ENCODE measurements at places on chromosomes 3 and 15.
A peak's percentile ranks its signal among the peaks of the same experiment; 100 is the strongest.

DNA sequence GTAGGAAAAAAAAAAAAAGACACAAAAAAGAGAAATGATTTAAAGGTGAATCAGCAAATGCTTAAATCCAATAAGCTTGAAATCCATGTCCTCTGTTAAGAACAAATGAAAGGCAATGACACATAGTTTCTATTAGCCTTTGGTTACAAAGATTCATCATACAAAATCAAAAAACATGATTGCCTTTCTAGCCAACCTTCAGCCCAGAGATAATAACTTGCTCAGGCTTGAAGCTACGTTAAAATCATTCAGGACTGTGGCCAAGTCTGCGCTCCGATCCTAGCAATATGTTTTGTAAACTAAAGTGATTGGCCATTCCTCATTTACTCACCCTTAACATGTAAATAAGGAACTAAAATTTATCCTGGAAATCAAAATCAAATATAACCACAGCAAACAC lies 556.7 kb downstream of the FGF12 start:
- H3K27ac ChIP-seq: no peak overlapping the region
- DNase-seq: no peak
- H3K36me3 ChIP-seq: no peaks in the 10 kb centered on the region
- H3K4me3 ChIP-seq: no peak overlapping the region
- H3K27me3 ChIP-seq: no peaks in the 10 kb centered on the region
- H3K4me1 ChIP-seq: no peaks in the 10 kb centered on the region

DNA sequence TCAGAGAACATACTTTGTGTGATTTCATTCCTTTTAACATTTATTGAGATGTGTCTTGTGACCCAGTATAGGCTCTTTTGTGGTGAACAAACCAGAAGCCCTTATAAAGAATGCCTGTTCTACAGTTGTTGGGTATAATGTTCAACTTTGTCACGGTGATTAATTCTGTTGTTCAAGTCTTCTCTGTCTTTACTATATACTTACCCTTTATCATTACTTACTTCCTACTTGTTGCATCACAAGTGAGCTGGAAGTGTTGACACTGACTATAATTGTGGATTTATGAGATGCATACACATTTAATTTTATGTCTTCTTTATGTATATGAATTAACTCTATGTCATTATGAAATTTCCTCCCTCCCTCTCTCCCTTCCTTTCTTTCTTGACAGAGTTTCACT lies 59.7 kb upstream of the TBL1XR1 start:
- no peak overlapping the region for H3K27ac ChIP-seq
- H3K4me3 ChIP-seq: no peak overlapping the region
- no peaks in the 10 kb centered on the region for H3K36me3 ChIP-seq

DNA sequence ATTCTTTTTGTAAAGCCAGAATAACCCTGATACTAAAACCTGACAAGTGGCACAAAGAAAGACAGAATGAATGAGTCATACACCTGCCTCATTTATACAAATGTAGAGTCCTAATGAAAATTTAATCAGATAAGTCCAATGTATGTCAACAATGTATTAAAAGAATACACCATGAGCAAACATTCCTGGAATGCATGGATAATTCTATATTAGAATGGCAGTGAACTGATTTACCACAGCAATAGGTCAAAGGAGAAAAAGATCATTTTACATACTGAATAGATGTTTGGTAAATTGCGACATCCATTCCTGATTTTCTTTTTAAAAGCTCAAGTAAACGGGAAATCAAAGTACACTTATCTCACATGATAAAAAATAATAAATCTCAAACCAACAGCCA lies 11.2 kb upstream of the LOXL1 start:
- H3K27ac ChIP-seq: no peak overlapping the region
- peaks cover 5% of the 10 kb centered on the region for H3K27me3 ChIP-seq
- no peaks in the 10 kb centered on the region for H3K4me1 ChIP-seq
- no peak overlapping the region for H3K4me3 ChIP-seq
- H3K36me3 ChIP-seq: no peaks in the 10 kb centered on the region

DNA sequence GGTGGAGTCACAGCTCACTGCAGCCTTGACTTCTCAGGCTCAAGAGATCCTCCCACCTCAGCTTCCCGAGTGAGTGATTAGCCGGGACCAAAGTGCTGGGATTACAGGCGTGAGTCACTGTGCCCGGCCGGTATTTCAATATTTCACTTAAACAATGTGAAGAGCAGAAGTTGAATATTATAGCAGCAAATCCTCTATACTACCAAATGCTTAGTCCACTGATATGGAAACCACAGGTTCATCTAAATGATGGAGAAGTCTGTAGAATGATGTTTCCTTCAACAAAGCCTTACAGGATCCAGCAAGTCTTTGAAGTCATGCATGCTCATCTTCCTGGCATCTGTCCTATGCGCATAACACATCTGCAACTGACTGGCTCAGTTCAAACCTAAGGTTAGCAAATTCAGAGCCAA lies 20.3 kb upstream of the UACA start:
- no peak overlapping the region for H3K27ac ChIP-seq
- H3K4me3 ChIP-seq: no peak overlapping the region
- DNase-seq: no peak
- H3K27me3 ChIP-seq: no peaks in the 10 kb centered on the region
- H3K36me3 ChIP-seq: no peaks in the 10 kb centered on the region

DNA sequence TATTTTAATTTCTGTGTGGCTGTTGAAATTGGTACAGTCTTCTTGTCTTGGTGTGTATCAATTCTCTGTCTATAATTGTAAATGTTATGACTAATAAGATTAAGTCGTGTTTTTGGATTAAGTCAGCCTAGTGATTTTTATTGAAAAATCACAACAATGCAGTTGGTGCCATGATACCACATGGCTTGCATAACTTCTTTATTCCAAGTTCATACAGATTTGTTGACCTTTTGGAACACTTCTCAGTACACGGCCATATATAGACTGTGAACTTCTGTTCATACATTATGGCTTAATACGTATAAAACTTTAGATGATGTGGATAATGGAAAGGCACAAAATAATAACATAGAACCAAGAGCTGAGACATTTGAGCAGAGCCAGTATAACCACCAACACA lies 121.2 kb upstream of the NAALADL2 start:
- no peak overlapping the region for H3K27ac ChIP-seq
- no peak overlapping the region for H3K4me3 ChIP-seq
- H3K36me3 ChIP-seq: no peaks in the 10 kb centered on the region
- H3K27me3 ChIP-seq: no peaks in the 10 kb centered on the region
- no peak for DNase-seq

DNA sequence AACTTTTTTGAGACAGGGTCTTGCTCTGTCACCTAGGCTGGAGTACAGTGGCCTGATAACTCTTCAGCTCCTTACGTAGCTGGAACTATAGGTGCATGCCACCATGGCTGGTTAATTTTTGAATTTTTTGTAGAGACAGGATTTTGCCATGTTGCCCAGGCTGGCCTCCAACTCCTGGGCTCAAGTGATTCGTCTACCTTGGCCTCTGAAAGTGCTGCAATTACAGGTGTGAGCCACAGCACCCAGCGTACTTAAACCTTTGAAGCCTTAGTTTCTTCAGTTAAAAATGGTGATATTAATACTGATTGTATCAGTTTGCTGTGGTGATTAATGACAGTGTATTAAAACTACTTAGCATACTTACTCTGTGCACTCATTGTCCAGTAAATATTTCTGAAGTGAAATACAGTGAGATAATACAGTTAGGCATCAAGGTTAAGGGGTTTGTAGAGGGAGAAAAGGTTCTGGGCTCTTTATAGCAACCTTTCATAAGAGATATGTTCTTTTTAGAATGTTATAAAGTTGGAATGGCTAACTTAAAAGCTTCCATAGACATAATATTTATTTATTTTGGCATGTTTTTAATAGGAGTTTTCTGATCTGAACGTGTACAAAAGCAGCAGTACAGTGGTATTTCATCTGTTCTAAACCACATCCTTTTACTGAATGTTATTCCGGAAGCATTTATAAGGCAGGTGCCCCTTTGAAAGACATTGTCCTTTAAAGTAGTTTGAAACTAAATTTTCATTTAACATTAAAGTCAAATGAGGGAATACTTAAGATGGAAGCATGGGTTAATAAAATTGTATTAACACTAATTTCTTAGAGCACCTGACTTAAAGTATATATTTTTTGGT lies 23.6 kb downstream of the NCK1 start:
- peak overlapping the region; percentile 42 for H3K4me3 ChIP-seq
- H3K36me3 ChIP-seq: 0 out of 2 replicates have a peak, but pooled peaks cover 3% of the 10 kb centered on the region
- no peaks in the 10 kb centered on the region for H3K27me3 ChIP-seq
- H3K27ac ChIP-seq: peak overlapping the region; percentile 97
- DNase-seq: peak; percentile 46

DNA sequence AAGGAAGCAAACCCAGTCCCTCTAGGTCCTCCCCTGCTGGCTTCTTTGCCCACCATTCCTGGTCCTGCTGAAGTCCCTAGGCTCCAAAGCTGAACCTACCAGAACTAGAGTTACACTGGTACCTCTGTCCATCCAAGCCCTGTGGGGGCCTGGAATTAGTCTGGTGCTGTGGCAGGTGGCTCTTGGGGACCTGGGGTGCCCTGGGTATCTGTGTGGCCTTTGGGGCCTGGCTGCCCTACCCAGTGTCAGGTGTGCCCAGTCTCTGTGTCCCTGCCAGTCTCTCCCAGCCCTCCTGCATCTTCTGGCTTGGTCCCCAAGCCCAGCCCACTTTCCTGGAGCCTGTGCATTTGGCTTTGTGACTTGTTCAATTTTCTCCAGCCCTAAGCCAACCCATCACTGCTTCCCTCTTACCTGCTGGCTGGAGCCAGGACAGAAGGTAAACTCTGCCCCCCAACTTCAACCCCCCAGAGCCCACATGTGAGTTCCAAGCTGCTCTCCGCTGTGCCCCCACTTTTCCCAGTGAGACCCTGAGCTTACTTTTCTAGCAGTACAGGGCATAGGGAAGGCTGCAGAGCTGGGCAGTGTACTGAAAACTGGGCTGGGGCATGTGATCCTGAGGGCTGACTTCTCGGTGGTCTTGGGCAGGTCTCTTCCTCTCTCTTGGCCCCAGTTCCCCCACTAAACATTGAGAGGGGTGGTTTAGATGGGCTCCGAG lies 28.3 kb upstream of the HHATL start:
- H3K27ac ChIP-seq: no peak overlapping the region
- no peak for DNase-seq
- H3K4me1 ChIP-seq: no peaks in the 10 kb centered on the region
- H3K27me3 ChIP-seq: peaks cover 3% of the 10 kb centered on the region
- H3K4me3 ChIP-seq: no peak overlapping the region

DNA sequence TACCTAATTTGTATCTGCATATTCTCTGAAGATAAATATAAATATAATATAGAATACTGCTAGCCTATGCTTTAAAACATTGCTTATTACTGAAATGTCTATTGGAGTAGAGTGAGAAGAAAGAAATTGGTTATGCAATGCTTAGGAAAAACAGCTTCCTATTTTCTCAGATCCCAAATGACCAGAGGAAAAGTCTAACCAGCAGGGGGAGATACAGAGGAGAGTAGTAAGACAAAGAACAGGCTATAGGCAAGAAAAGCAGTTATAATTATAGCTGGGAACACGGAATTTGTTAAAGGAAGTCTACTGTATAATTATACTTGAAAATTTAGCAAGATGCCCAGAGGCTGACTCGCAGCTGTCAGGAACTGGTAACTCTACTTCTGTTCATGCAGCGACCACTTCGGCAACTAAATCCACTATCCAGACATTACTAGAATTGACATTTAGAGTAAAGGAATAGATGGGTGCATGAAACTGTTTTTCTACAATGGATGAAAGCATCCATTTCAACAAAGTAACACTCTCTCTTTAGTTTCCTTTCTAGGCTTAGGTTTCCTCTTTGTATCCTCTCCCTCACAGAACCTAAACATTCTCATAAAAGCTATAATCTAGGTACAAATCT lies 97.2 kb downstream of the TBC1D5 start:
- no peaks in the 10 kb centered on the region for H3K27me3 ChIP-seq
- no peak overlapping the region for H3K27ac ChIP-seq
- no peaks in the 10 kb centered on the region for H3K4me1 ChIP-seq
- H3K36me3 ChIP-seq: no peaks in the 10 kb centered on the region

DNA sequence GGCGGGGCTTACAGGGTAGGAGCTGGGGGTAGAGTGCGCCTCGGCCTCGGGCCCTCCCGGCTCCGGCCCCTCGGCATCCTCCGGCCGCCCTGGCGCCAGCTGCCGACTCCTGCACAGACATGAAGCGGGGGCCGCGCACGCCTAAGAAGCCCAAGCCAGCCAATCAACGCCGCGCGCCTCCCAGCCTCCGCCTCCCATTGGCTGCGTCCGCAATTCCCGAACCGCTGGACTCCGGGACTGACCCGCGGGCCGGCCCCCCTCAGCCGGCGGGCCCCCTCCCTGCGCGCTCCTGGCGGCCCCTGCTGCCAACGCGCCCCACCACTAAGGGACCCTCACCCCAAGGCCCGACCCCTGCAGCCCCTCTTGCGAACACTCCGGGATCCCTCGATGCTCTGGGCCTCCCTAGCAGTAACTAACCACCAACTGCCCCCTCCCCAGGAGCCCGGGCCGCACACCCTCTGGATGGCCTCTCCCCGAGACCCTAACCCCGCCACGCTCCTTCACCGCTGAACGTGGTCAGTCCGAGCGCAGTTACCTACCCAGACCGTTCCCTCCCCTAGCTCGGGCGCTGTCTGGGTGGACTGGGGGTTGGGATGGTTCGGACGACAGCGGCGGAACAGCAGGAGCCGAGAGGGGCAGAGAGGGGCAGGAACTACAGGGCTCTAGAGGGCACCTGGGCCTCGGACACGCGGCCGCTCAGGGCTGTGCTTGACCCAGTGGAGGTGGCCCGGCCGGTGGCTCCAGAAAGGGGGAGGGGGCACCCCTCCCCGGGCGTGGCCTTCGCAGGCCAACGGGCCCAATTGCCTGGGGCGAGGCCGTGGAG lies 5.0 kb downstream of the GATA2 start:
- no peaks in the 10 kb centered on the region for H3K36me3 ChIP-seq
- H3K27ac ChIP-seq: no peak overlapping the region
- H3K27me3 ChIP-seq: peaks cover 51% of the 10 kb centered on the region
- peaks cover 7% of the 10 kb centered on the region for H3K4me1 ChIP-seq
- DNase-seq: no peak
- no peak overlapping the region for H3K4me3 ChIP-seq

DNA sequence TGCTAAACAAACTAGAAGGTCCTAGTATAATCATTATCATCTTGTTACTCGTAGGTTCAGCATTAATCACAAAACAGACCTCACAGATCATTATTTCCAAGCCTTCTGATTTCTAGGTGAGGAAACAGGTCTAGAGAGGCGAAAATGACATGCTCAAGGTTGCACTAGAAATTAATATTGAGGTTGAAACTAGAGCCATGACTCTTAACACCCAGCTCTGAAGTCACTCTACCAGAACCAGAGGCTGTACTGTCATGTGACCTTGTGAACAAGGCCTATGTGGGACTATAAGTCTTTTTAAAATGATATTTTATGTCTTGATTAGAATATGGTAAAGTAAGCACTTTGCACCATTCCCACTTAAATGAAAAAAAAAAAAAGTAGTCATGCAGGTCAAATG lies 23.8 kb upstream of the FGF12 start:
- no peak overlapping the region for H3K4me3 ChIP-seq
- no peaks in the 10 kb centered on the region for H3K27me3 ChIP-seq
- no peaks in the 10 kb centered on the region for H3K36me3 ChIP-seq
- no peak overlapping the region for H3K27ac ChIP-seq
- H3K4me1 ChIP-seq: no peaks in the 10 kb centered on the region

Measured in DND-41 (cell line).